Stimulated activated naive CD4-positive, alpha-beta T cell treated with Interleukin-2 at 50 U/mL for 16 hours (primary cell): ENCODE measurements at places on chromosomes 12 and 14.

- no peak for DNase-seq
Observed at GRCh38 chr12:121170151-121170550, 37.5 kb downstream of the P2RX7 start.

DNA sequence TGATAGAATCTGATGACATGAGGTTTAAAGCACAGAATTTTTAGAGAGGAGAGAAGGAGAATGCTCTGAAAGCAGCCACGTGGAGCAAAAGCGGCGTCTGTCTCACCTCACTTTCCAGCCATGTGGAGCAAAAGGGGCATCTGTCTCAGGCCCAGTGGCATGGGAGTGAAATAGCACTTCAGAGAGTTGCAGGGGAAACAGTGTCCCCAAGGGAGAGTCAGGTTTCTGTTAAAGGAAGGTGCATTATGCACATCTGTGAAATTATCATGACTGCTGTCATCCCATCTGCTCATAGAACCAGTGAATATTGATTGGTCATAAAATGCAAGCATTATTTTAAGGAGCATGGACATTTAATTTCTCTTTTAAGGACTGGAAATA lies 124.0 kb downstream of the BICD1 start:
- no peak for DNase-seq

DNA sequence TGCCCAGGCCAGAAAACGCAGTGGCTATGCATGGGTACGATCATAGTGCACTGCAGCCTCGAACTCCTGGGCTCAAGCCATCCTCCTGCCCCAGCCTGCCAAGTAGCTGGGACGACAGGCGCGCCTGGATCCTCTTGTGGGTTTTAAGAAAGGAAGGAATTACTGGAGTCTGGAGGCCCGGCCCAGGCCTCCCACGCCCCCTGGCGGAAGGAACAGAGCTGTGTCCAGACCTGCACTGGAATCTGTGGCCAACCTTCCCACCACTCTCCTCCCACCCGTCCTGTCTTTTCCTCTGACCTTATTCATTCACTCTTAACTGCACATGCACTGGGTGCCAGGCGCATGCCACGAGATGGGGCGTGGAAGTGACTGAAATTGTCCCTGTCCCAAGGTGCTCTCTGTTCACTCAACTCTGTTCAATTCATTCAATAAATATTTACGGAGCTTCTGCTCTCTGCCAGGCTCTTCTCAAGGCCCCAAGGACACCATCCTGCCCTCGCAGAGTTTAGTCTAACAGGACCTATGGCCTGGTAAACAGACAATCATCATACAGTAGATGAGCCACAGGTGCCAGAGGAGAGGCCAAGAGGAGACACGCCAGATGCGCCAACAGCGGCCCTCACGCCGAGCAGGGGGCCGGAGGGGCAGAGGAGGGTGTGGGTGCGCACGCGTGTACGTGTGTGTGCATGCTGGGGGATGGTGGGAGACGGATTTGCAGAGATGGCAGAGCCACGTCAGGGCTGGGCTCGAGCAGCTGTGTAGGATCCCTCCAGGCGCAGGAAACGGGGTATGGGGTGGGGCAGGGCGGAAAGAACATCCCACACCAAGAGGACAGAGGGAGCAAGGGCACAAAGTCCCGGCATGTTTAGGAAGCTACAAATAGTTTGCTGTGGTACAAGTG lies 13.7 kb upstream of the TMEM106C start:
- peak; percentile 43 for DNase-seq

DNA sequence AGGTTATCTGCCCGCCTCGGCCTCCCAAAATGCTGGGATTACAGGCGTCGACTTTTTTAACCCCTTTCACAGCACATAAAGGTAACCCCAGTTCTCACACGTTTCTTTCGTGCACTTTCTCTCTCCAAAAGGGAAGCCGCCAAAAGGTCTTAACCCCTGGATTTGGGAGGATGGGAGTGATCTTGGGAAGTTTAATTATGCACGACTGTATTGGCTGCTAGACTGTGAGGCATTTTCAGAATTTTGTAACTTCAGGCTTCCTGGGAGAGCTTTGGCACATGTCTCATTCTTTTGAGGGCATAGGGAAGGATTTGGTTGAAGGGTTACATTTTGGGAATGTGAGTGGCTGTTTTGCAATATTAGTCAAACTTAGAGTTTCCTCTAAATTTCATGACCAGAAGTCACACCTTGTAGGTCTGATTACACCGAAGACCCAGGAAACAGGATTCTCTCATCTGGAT lies 1.4 kb upstream of the SMARCC2 start:
- no peak for DNase-seq

GRCh38 chr12:112906712-112907414 lies at the start of gene OAS1:
Gene OAS1 (plus strand): TSS chr12:112906962. CDS start chr12:112907040, 78 bp downstream.
- DNase-seq, result no peak

DNA sequence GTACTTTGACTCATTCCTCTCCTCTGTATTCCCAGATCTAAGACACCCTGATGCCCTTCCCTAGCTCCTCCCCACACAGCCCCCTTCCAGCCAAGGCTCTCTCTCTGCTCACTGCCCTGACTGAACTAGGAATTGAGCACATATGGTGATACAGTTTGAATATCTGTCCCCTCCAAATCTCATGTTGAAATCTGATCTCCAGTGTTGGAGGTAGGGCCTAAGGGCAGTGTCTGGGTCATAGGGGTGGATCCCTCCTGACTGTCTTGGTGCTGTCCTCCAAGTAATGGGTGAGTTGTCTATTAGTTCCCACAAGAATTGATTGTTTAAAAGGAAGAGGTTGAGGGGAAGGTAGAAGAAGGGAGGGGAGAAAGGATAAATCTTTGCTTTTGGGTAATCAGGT lies 17.4 kb downstream of the CMKLR1 start:
- no peak for DNase-seq

DNA sequence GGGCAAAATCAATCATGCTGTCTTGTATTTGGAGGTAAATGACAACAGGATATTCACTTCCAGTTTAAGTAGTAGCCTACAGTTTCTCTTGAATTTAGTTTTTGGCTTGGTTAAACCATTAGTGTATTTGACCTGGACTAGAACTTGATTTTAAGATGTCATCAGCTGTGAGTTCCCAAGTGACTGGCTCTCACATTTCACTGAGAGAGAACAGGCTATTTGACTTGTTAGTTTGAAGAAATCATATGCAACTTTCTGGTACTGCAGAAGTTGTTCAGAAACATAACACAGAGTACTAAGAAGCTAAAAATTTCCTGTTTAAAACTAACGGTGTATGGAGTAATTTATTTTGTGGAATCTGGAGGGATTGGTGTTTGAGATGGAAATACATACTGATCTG lies 22.3 kb downstream of the MNAT1 start:
- DNase-seq, result no peak

GRCh38 chr14:42778984-42779383 lies 1172.3 kb downstream of the LRFN5 start:
- DNase-seq, result no peak

DNA sequence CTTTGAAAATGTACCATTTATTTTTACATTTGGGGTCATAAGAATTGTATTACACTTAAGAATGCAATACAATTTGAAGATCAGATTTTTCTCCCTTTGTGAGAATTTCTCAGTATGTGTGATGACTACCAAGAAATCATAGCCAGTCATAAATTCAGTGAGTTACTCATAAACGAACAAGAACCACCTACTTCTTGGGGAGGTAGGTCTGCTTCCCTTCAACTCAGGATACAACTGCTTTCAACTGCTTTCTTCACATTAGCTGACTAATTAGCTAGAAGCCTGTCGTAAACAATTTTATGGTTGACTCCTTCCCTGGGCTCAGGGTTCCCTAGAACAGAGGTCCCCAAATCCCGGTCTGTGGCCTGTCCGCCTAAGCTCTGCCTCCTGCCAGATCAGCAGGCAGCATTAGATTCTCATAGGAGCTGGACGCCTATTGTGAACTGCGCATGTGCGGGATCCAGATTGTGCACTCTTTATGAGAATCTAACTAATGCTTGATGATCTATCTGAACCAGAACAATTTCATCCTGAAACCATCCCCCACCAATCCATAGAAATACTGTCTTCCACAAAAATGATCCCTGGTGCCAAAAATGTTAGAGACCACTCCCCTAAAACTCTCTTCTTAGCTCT lies 3.7 kb downstream of the ANG start:
- no peak for DNase-seq

DNA sequence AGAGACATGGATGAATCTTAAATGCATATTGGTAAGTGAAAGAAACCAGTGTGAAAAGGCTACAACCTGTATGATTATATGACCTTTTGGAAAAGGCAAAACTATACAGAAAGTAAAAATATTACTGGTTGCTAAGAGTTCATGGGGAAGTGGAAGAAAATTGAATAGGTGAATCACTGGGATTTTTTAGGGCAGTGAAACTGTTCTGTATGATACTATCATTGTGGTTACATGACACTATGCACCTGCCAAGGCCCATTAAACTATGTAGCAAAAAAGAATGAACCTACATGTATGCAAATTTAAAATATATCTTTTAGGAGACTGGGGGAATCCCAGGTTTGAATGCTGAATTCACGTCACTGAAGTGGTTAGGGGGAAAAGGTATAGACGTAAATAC lies 12.6 kb upstream of the OR8S1 start:
- DNase-seq, result no peak

- DNase-seq, result no peak
Observed at GRCh38 chr14:95200404-95200803, 43.1 kb upstream of the DICER1 start.

DNA sequence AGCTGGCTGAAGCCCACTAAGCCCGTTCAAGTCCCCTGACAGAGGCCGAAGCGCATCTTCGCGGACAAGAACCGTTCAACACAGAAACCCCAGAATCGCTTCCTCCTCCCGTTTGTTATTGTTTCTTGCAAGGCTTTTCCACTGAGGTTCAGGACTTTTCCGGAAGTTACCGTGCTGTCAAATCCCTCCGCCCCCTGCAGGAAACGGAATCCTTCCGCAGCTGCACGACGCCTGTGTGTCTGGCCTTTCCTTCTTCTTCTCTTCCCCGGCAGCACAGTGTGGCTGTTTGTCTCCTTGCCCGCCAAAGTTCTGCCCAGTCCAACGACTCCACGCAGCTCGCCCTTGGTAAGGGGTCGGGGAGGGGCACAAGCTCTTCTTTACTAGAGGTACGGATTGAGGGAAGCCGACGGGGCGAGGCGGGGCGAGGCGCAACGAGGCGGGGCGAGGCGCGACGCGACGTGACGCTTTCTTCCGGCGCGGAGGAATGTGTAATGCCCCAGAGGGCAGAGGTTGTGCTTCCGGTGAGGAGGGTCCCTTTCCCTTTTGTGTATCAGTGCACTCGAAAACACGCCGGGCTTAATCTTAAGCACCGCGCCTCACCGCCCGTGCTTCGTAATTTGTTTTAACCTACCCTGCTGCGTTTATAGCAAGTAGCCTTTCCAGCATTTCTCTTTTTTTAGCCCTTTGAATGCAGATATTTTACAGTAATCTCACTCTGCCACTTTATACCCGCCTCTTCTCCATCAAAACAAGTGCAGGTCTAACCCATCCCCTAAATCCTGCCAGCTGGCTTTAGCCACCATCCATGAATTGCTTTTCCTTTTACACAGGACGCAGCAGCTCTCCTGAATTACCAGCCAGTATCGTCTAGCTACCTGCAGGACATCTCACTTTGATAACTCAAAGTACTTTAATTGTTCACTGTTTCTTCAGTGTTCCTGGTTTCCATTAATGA lies at the start of gene KDM5A:
KDM5A (minus strand) TSS at position 179 of the 955 bp plus-strand sequence. CDS start 229 bp downstream, outside the sequence.
- no peak for DNase-seq

GRCh38 chr12:119749666-119750065 lies 81.7 kb downstream of the PRKAB1 start:
- no peak for DNase-seq

- DNase-seq, result no peak
Observed at GRCh38 chr14:105073720-105074600, 8.7 kb upstream of the GPR132 start.

DNA sequence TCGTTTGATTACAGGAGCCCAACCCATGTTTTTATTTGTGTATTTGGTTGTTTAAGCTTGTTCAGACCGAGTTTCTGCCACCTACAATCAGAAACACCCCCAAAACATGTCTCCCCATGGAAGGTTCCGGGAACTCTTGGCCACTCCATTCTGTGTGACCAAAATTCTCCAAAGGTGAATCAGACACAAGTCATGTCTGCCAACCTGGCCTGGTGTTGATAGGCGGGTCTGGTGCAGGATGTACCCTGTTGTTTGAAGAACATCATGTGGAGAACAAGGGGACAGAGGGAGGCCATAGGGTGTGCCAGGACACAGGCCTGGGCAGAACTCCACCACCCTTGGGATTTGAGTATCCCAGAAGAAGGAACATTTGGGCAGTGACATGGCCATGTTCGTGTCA lies 147.1 kb upstream of the MYL2 start:
- DNase-seq, result no peak

- DNase-seq, result no peak
Observed at GRCh38 chr12:132326646-132327045, 2.7 kb downstream of the GALNT9 start.

DNA sequence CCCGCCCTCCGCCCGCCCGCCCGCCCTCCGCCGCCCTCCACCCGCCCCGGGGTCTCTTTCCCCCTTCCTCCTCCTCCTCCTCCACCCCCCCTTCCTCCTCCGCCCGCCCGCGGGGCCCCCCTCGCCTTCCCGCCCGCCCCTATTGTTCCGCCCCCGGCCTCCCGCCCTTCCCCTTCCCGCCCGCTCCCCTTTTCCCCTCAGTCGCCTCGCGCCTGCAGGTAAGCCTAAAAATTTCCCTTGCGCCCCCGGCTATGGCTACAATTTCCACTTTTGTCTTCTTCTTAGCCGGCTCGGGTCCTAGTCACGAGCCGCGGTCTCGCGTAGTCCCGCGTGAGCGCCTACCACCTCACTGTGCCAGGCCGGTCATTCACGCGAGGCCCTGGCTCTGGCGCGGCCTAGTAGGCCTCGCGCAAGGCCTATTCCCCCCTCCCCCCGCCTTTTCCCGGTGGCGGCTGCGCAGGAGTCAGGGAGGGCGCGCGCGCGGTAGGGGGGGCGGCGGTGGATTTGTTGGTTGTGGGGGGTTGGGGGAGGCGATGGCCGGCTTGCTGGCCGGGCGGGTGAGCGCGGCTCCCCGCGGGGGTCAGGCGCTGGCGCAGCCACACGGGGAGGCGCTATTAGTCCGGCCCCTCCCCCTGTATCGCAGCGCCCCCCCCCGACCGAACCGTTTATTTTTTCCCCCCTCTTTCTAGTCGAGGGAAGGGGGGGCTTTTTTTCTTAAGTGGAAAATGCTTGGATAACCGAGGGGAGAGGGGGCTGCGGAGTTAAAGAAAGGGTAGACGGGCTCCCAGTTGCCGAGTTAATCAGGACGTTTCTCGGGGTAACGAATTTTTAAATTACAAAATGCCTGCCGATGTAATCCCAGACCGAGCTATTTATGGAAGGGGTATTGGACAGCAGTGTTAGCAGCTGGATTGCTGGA lies 516 bp downstream of the PCBP2 start:
- peak; percentile 78 for DNase-seq

DNA sequence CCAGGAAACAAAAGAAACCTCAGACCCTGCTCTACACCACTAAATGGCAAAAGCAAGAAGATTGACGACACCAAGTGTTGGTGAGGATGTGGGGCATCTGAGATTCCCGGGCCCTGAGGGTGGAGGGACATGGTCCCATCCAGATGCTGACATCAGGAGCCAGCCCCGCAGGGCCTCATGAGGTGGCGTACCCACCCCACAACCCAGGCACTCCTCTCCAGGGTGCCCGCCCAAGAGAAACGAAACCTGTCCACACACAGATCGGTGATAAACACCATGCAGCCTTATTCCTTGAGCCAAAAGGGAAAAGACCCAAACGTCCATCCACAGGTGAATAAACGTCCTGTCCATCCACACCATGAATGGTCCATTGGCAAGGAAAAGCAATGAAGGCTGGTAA lies 54.8 kb upstream of the C14orf180 start:
- DNase-seq, result no peak

- peak; percentile 39 for DNase-seq
Observed at GRCh38 chr14:53151523-53152183, 1.5 kb downstream of the DDHD1 start.

GRCh38 chr12:110818511-110818910 lies 28.3 kb upstream of the CCDC63 start:
- no peak for DNase-seq
